ENCODE measurements at places on chromosomes 5 and 9. TPM values are rescaled to one million over a fixed set of nuclear protein-coding genes. Genes with fewer than 3 reads are reported as not detected.

DNA sequence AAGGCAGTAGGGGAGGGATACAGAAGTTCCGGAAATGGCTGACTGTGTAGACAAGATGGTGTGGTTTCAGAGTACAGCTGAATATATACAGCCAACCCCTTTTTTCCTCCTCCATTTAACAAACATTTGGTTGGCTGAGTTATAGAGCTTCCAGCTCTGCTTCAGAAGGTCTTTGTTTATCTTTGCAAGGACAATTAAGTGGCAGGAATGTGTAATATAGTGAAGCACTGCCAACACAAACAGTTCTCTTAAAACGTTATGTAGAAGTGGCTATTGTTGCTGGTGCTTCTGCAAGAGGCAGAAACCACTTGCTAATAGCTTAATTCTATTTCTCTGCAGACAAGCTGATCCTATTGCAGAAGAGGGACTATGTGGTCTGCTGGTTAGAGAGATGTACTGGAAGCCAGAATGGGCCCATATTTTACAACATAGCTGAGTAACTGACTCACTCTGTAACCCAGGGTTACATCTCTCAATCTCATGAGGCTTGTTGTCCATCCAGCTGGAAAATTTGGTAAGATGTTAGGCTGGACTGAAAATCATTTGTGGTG is 62.7 kb upstream of the OSMR start:
- DNase-seq: no peak

GRCh38 chr5:57215629-57216195 is 41.9 kb downstream of the GPBP1 start:
- no peak for DNase-seq

DNA sequence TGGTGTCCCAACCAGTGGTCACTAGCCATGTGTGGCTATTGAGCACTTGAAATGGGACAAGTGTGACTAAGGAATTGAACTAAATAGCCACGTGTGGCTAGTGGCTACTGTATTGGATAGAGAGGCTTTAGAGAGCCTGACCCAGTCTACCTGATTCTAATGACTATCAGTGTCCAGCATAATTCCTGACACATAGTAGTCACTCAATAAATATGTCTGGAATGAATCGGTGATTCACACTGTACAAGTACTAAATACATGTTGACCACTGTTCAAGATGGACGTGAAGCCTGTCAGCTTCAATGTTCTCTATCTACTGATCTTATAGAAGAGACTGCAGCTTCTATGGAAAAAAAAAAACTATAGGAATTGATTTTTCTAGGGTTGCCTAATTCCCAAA is 57.7 kb upstream of the MAST4 start:
- no peak for DNase-seq

DNA sequence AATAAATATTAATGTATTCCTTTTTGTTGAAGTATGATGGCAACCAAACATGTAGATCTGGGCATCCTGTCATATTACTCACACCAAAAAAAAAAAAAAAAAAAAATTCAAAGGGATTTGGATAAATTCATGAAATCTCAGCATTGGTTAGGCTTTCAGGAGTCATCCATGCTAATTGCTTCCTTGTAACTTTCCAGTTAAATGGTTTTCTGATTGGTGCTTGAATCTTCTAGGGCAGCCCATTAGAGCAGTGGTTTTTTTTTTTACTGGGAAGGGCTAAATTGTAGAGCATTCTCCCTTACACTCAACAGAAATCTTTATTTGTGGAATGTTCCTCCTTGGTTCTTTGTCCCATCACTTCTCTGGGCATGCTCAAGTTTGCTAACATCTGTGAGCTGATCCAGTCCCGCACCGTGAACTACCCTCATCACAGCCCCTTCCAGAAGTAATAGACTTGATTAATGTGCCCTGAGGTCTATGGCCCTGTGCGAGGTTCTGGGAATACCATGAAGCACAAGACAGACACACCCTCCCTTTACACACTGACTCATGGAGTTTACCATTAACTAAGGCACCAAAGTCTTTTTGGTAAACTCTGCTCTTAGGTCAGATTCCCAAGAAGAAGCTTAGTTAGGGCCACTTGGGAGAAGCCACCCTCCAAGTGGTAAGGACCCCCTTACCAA is 56.0 kb downstream of the RGS3 start:
- DNase-seq: no peak

GRCh38 chr5:39399135-39400036 is 25.4 kb downstream of the DAB2 start:
- DNase-seq: no peak

DNA sequence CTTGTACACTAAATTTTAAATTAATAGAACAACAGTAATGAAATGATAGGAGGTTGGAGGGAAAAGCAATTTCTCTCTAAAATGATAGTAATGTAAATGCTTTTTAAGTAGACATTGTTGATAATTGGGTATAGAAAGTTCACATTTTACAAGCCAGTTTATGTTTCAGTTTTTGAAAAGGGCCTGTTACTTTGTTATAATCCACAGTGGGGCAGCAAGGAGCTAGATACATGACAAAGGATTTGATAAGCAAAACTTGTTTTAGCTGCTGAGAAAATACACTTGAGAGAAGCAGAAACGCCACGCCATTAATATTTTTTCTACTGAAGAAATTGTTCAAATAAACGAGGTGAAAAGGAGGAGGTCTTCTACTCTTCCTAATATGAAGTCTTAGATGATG is 30.2 kb downstream of the SREK1 start:
- DNase-seq: no peak

ANKRD34B gene
- polyA plus RNA-seq: 0.16 TPM

- no peak for DNase-seq
Measured at GRCh38 chr5:96503501-96504236, 70.6 kb upstream of the PCSK1 start.

All from forelimb muscle (tissue), 1 donor.